ENCODE measurements at places on chromosomes 1 and 21.

DNA sequence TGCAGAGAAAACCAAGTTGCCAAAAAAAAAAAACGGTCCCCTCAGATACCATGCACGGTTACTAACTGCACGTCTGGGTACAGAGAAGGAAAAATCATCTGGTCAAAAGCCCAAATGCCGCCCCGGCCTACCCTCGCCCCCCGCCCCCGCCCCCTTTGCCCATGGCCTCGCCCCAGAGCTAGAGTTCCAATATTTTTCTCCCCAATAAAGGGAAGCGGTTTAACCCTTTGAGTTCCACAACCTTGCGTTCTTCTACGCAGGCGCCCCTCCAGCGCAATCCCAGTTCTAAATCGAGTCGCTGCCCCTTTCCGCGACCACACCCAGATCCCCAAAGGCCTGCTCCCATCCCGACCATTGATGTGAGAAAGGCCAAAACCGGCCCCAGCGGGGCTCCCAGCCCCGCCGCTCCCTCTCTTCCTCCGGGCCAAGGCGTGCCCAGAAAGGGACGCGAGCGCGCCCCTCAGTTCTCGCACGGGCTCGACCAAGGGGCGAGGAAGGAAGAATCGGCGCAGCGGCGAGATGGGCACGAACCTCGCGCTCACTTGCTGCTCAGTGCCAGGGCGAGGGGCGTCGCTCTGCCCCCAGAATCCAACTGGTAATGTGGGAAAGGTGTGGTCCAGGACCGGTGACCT is 797 bp downstream of the WDR47 start:
- DNase-seq = no peak

- DNase-seq = no peak
Measured at GRCh38 chr1:180163041-180163440, 8.4 kb downstream of the QSOX1 start.

DNA sequence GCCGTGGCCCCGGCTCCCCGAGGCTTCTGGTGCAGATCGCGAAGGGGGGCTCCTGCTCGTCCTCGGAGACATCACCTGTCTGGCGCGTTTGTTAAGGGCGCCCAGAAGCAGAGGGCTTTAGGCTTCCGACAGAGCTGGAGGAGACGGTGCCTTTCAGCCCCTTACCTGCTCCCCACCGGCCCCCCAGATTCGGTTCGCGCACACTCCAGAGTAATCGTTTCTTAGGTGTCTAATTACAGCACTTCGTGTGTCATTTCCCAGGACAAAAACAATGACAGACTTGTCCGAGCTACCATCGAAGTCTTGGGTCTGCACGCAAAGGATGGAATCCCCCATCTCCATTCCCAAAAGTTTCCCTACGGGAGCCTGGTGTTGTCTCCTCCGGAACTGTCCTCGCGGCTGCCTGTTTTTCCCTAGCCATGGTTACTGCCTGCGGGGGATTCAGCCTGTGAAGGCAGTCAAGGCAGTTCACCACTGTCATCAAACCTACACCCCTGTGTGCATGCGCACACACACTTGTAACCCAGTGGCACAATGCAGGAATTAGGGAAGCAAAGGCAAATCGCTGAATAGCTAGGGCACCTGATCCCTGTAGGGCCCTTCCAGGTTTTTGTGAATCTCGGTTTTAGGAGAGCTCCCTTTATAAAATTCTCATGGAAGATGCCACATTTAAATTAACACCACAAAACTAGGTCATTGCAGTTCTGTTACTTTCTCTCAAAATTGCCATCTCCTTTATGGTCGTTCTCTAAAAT is 738 bp upstream of the CDC42BPA start:
- no peak for DNase-seq

DNA sequence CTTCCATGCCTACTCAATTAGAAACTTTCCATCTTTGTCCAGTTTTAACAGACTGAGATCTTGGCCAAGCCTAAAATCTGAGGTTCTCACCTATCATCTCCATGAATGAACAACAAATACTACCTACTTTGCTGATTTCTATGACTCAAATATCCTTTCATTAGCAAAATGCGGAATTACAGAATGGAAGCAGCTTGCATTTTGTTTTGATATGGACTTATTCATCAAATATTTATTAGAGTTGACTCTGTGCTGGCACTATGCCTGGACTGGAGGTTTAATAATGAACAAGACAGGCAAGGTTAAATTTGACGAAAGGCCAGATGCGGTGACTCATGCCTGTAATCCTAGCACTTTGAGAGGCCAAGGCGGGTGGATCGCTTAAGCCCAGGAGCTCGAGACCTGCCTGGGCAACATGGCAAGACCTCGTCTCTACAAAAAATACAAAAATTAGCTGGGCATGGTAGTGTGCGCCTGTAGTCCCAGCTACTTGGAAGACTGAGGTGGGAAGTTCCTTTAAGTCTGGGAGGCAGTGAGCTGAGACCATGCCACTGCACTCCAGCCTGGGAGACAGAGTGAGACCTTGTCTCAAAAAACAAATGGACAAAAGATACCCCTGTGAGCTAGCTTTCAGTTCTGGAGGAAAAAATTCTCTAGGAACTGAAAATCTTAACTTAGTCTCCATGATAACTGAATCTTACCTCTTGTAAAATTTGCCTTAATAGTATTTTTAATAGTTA is 29.4 kb upstream of the SOD1 start:
- DNase-seq = no peak

DNA sequence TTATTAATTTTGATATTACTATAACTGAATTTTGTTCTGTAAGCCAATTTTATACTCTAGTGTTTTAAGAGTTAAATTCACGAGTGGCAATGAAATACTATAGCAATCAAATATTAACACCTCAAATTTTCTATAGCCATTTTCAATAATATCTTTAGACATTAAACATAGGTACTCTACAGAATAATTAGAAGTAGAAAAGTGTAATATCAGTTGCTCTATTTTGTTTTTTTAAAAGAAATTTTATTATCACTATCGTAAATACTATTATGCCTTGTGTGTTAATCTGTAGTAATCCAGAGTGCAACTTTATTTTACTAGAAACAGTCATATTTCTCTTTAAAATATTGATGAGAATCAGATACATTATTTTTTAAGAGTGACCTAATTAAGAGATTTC is 691.2 kb downstream of the USP25 start:
- DNase-seq = no peak

DNA sequence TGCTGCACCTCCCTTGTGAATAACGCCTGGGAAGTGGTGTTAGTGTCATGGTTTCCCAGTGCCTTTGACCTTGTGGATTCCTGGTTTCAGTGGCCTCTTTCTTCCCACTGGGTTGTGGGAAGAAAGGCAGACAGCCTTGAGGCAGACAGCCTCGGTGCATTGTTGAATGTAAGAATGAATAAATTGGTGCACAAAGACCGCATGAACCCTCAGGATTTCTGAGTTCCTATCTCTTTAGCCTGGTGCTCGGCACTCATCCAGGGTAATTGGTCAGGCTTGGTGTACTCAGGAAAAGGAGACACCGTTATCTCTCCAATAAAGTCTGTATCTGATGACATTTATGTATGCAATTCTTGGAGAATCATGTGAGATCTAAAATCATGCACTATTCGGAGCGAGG is 5.1 kb downstream of the ZNF362 start:
- DNase-seq = no peak

GRCh38 chr1:179441501-179441900 is 75.7 kb downstream of the AXDND1 start:
- DNase-seq = no peak

DNA sequence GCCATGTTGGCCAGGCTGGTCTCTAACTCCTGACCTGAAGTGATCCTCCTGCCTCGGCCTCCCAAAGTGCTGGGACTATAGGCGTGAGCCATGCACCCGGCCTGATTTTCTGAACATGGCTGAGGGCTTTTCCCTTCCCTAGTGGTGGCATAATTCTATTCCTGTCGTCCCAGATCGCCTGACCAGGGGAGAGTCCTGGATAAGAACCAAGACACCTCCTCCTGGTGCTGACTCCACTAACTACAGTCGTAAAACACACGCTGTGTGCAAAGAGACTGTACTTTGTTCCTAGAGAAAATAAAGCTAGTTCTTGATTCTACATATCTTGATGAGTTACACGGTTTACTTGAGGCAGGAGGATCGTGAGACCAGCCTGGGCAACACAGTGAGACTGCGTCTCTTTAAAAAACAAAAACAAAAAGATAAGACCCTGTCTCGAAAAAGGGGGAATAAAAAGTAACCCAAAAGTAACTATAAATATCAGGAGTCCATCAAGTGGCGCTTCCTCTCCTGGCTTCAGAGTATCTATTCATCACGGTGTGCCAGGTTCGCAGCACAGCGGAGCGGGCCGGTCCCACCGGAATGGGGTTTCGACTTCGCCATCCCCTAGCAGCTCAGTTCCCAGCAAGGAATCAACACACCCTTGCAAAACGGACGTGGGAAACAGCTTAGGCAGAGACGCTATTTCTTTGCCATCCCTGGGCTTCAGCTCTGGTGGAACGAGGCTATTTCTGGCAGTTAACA is 973 bp downstream of the SDF4 start:
- no peak for DNase-seq

- no peak for DNase-seq
Measured at GRCh38 chr21:32817208-32817607, 45.7 kb upstream of the PAXBP1 start.

- DNase-seq = no peak
Measured at GRCh38 chr1:236514703-236515442, 8.9 kb upstream of the LGALS8 start.

- no peak for DNase-seq
Measured at GRCh38 chr21:24255591-24255990, 1351.7 kb downstream of the MRPL39 start.

GRCh38 chr21:45542242-45542666 is at the start of gene SLC19A1:
TSS of gene SLC19A1 (minus strand) at chr21:45542440. CDS start at chr21:45537959, 4,481 bp downstream.
- DNase-seq = peak; percentile 58

- DNase-seq = no peak
Measured at GRCh38 chr1:232132572-232132971, 497.4 kb downstream of the SIPA1L2 start.

DNA sequence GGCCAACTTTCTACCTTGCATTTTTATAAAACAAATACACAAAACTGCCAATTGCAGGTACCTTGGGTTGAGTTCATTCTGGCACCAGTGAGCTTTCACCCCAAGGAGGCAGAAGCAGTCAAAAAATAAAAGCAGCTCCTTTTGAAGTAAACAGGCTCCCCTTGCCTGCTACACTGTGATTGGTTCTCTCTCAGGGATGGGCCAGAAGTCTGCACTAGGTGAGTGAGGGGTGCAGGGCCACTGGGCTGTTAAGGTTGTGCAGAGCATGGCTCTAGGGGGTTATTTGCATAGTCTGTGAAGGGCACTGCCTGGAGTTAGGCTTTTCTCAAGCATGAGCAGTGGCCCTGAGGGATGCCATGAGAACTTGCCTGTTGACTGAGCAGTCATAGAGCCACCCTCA is 39.1 kb downstream of the AKNAD1 start:
- DNase-seq = no peak

DNA sequence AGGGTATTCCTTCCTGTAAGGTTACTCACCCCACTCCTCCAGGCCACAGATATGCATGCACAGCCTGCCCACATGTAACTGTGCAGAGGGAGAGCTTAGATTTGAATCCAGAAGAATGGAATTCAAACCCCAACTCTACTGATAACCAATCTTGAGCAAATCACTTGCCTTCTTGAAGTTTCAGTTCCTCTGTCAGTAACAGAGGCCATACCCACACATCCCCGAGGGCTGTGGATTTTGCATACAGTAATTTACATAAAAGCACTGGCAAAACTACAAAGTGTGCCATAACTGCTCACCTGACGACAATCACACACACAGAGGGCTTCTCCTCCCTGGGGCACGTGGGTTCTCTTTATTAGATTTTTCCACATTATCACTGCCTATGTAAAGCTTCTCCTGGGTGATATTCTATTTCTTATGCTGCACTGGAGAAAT is 18.6 kb downstream of the CD247 start:
- no peak for DNase-seq

DNA sequence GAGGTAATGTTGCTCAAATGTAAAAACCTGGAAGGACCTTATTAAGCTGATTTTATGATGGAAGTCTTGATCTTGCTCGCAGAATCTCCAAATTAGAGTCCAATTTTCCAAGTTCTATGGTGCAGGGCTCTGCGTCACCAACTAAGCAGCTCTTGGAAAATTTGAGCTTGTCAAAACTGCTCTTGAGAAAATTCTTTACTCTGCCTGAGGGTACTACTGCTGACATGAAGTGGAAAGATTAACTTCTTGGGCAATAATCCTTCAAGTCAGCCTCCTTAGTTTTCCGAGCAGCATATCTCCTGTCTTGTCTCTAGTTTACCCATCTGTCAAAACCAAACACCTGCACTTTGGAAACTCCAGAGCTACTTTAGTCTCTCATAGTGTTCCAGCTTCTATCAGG is 293.7 kb downstream of the KCTD3 start:
- no peak for DNase-seq

DNA sequence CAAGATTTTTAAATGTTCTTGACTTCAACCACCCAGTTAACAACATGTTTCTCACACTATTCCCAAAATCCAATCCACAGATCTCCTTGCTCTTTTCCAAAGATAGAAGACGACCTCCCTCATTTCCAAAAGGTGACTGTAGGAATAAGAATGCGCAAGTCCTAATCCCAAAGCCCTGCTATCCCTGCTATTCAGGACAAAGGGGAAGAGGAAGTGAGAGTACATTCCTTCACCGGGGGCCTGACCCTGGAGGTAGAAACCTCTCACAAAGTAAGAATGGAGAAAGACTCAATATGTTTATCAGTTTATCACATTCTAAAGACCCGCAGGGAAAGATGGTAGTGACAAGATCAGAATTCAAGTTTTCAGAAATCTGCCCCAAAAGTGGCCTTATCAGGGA is 55.7 kb downstream of the PLEKHA6 start:
- no peak for DNase-seq

DNA sequence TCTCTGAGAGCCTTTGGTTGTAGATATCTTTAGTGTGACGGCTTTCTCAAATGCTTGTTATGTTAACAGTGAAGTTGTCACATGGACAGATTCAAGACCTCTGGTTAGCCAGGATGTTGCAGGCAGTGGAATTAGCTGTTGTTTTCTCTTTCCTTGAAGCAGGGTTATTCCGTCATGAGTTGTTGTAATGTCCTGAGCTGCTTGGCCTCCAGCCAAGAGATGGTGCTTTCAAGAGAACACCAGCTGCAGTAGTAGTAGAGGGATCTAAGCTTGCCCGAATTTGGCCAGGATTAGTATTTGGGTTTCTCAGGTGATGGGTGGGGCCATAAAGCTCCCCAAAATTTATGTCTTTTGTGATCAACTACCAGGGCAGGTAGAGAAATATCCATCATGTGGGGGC is 13.4 kb downstream of the KCNE1 start:
- no peak for DNase-seq

- peak; percentile 71 for DNase-seq
Measured at GRCh38 chr1:156096640-156097391, 14.6 kb upstream of the MEX3A start.
